ENCODE measurements at places on chromosomes 12 and 14.

DNA sequence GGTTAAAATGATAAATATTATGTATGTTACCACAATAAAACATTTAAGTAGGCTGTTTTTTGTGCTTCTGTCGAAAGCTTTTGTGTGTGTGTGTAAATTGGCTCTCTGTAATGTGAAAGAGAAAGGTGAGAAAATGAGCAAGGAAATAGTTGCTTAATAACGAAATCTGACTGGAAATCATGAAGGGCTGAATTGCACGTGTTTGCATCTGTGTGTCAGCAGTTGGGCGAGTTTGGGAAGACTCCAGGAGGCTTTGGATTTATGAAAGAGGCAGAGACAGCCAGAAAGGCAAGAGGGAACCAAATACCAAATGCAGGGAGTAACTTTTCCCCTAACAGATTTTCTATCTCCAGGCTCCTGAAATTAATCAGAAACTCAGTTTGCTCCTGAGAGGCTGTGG lies 47.2 kb upstream of the PLEKHG3 start:
- no peak overlapping the region for H3K27ac ChIP-seq
- H3K4me1 ChIP-seq: peaks cover 9% of the 10 kb centered on the region
- no peak for DNase-seq
- H3K27me3 ChIP-seq: no peaks in the 10 kb centered on the region
- H3K36me3 ChIP-seq: no peaks in the 10 kb centered on the region

DNA sequence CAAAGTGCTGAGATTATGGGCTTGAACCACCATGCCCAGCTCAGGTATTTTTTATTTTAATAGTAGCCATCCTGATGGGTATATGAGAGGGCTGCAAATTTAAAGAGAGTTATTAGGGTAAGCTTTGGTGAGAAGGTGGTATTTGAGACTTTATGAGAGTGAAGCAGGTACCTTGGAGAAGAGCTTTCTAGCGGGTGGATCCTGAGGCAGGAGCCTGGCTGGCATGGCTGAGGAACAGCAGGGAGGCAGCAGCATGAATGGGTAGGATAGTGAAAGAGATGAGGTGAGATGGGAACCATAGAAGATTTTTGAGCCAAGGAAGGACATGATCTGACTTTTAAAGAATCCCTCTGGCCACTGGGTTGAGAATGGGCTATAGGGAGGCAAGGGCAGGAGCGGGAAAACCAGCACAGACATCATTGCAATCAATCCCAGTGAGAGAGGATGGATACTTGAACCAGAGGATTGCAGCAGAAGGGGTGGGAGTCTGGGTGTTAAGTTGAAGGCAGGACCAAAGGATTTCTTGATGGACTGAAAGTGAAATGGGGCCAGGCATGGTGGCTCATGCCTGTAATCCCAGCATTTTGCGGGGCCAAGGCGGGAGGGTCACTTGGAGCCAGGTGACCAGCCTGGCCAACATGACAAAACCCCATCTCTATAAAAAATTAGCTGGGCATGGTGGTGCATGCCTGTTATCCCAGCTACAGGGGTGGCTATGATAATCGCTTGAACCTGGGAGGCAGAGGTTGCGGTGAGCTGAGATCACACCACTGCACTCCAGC lies 5.7 kb downstream of the SVOP start:
- H3K27me3 ChIP-seq: no peaks in the 10 kb centered on the region
- no peaks in the 10 kb centered on the region for H3K4me1 ChIP-seq
- H3K4me3 ChIP-seq: no peak overlapping the region
- no peak overlapping the region for H3K27ac ChIP-seq

DNA sequence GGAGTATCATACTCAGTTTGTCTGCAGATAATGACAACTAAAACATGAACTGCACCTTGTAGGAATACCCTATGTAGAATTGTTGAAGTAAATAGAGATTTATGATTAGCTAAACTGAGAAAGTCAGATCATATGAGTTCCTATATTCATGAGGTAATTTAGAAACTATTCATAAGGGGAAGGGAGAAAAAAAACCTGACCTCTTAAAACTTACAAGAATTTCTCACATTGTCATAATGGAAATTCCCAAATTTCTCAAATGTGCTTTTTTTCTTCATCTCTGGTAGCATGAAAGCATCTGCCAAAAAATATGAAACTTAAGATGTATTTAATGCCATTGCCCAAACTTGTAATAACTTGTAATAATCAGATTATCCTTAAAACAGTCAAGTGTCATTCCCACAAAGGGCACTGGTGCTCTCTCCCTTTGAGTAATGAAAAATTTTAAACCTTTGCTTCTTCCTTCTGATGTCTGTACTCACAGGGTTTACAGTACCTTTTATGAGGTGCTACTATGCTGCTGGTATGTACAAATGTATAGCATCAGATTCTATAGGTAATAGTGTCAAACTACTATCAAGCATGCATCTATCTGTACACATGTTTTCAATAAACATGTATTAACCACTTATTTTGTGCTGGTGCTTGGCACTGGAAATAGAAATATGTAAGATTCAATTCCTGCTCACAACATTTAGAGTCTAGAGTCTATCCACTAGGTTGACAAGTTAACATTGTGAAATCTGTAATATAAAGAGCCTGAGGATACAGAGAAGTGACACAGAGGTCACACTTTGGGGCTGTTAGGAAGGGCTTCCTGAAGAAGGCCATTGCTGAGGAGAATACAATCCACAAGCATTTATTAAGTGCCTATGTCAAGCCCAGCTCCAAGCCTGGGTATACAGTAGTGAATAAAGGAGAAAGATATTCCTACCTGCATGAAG lies 17.4 kb upstream of the DRAM1 start:
- no peaks in the 10 kb centered on the region for H3K36me3 ChIP-seq
- DNase-seq: no peak
- no peak overlapping the region for H3K27ac ChIP-seq
- no peaks in the 10 kb centered on the region for H3K4me1 ChIP-seq
- H3K4me3 ChIP-seq: no peak overlapping the region

DNA sequence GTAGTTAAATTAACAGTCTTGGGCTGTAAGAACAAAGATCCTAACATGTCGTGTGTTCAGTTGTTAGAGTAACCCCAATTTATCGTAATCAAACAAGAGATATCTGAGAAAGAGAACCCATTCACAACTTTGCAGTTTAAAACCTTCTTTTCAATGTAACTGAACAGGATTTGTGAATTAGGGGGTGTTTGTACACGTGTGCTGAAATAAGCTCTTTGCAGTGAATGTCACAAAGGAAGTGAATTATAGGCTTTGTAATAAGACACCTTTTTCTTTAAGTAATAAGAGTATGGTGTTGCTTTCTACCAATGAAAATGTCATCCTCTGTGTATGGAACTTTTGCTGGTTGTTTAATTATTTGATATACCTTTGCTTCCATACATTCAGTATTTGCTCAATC lies 114.0 kb downstream of the ALX1 start:
- DNase-seq: no peak
- no peaks in the 10 kb centered on the region for H3K4me1 ChIP-seq
- H3K27ac ChIP-seq: no peak overlapping the region
- no peak overlapping the region for H3K4me3 ChIP-seq
- no peaks in the 10 kb centered on the region for H3K36me3 ChIP-seq

DNA sequence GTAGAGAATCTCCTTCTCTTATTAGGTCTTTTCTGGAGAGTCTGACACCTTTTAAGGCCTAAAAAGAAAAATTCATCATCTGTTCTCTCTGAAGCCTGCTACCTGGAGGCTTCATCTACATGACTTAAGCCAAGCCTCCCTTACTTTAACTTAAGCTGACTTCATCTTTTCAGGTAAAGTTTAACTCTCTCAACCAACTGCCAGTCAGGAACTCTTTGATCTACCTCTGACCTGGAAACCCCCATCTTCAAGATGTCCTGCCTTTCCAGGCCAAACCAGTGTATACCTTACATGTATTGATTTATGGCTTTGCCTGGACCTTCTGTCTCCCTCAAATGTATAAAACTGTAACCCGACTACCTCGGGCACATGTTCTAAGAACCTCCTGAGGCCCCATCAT lies 17.5 kb downstream of the GSTZ1 start:
- H3K36me3 ChIP-seq: peaks cover 24% of the 10 kb centered on the region
- DNase-seq: no peak
- H3K27me3 ChIP-seq: no peaks in the 10 kb centered on the region
- H3K27ac ChIP-seq: no peak overlapping the region

- peaks cover 8% of the 10 kb centered on the region for H3K36me3 ChIP-seq
- no peak overlapping the region for H3K4me3 ChIP-seq
- H3K4me1 ChIP-seq: peaks cover 10% of the 10 kb centered on the region
- no peak overlapping the region for H3K27ac ChIP-seq
- no peaks in the 10 kb centered on the region for H3K27me3 ChIP-seq
These were observed 2.3 kb upstream of the MDM2 start for GRCh38 chr12:68805592-68806120.

- H3K4me3 ChIP-seq: no peak overlapping the region
- no peak for DNase-seq
- H3K36me3 ChIP-seq: no peaks in the 10 kb centered on the region
- no peaks in the 10 kb centered on the region for H3K27me3 ChIP-seq
These were observed 27.1 kb downstream of the PLEKHG7 start for GRCh38 chr12:92729773-92730305.

DNA sequence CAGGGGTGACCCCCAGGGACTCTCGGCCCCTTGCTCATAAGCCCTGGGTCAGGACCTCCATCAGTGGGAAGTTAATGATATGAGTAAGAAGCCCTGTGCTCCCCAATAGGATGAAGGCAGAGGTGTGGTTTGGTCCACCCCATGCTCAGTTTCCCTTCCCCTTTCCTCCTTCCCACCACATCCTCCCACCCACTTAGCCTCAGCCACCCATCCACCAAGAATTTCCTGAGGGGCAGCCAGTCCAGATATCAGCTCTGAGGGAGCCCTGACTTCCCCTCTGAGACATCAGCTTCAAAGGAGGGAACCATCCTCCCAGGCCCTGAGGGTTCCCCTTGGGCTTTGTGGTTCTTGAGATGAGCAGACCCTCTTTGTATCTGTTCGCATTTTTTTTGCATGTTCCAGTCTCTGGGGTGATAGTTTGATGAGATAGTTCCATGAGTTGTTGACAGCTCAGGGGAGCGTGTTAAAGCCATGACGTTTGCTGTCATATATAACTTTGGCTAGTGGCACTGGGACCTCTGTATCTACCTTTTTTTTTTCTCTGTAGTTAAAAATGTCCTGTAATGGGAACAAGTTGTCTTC lies 71.2 kb downstream of the LGMN start:
- peak overlapping the region; percentile 55 for H3K27ac ChIP-seq
- H3K4me3 ChIP-seq: no peak overlapping the region
- H3K36me3 ChIP-seq: peaks cover 66% of the 10 kb centered on the region

DNA sequence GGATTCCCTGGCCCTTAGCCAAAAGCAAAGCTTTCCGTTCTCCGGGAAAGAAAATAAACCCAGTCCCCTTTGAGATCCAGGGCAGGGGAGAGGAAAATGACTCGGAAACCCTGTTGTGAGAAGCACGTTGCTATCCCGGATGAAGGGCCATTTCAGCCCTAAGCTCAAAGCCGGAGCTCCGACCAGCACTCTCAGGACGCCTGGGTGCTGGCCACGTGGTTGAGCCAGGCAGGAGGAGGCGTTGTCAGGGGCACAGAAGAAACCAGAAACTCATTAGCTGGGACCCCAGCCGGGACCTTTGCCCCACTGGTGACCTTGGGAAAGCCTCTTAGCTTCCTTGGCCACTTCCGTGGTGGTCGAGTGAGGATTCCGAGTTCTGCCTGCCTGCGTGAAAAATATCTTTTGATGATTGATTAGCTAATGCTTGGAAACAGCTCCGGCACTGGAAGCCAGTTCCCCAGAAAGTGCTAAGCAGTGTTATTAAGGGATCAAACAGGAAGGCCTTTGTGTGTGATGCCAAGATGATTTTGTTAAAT lies 57.6 kb upstream of the FZD10 start:
- H3K27me3 ChIP-seq: no peaks in the 10 kb centered on the region
- H3K4me3 ChIP-seq: no peak overlapping the region
- H3K36me3 ChIP-seq: no peaks in the 10 kb centered on the region
- H3K4me1 ChIP-seq: no peaks in the 10 kb centered on the region
- no peak overlapping the region for H3K27ac ChIP-seq

- no peaks in the 10 kb centered on the region for H3K4me1 ChIP-seq
- no peak overlapping the region for H3K27ac ChIP-seq
- no peak overlapping the region for H3K4me3 ChIP-seq
- no peaks in the 10 kb centered on the region for H3K27me3 ChIP-seq
- no peak for DNase-seq
These were observed 56.7 kb downstream of the DCAF5 start for GRCh38 chr14:69096246-69096645.

GRCh38 chr14:105205673-105206208 lies 24.6 kb upstream of the NUDT14 start:
- no peak overlapping the region for H3K4me3 ChIP-seq
- peaks cover 6% of the 10 kb centered on the region for H3K36me3 ChIP-seq
- H3K4me1 ChIP-seq: peaks cover 33% of the 10 kb centered on the region
- no peak overlapping the region for H3K27ac ChIP-seq
- no peak for DNase-seq
- H3K27me3 ChIP-seq: peaks cover 2% of the 10 kb centered on the region

DNA sequence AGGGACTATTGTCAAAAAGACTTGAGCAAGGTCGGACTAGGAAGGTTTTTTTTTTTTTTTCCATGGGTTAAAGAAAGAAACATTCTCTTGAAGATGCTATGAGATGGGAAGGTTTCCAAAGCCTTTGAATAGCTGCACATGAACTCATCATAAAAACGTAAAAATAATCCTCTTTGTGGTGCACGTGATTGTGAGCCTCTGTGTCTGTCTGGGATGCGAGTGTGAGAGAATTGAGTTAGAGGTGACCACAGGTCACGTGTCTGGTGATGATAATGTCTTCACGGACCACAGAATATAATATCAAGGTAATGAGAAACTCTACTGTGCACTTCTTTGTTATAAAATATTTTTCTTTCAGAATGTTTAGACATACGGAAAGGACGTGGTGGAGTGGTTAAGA lies 24.3 kb upstream of the ADGRD1 start:
- DNase-seq: no peak
- H3K4me1 ChIP-seq: no peaks in the 10 kb centered on the region
- H3K36me3 ChIP-seq: no peaks in the 10 kb centered on the region

GRCh38 chr12:102197789-102198188 lies at the start of gene PMCH:
Gene PMCH, minus strand, starts transcription at chr12:102197833. Its CDS starts 63 bp downstream, at chr12:102197770.
- H3K27me3 ChIP-seq: no peaks in the 10 kb centered on the region
- H3K27ac ChIP-seq: no peak within 1 kb of the TSS
- DNase-seq: no peak
- H3K4me3 ChIP-seq: no peak within 1 kb of the TSS

DNA sequence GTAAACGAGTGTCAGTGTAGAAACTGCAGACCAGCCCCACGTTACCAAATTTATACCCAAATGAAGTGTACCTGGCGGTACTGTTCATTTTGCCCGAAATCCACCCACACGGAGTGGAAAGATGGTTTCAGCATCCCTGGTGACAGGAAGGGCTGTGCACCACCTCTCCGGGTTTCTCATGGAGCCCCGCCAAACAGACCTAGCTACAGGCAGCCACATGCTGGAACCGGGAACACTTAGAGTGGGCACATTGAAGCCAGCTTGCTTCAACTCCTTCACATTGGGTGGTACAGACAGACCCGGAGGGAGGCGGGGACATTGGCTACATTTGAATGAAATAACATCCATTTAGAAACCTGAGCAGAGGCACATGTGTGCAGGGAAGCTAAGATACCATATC lies 84.4 kb downstream of the PPP2R5C start:
- peaks cover 69% of the 10 kb centered on the region for H3K4me1 ChIP-seq
- no peak overlapping the region for H3K4me3 ChIP-seq
- no peak overlapping the region for H3K27ac ChIP-seq
- DNase-seq: no peak
- no peaks in the 10 kb centered on the region for H3K27me3 ChIP-seq
- peaks cover 15% of the 10 kb centered on the region for H3K36me3 ChIP-seq

- no peak for DNase-seq
- H3K27me3 ChIP-seq: no peaks in the 10 kb centered on the region
- H3K27ac ChIP-seq: no peak overlapping the region
- H3K4me3 ChIP-seq: no peak overlapping the region
These were observed 229.2 kb downstream of the NRXN3 start for GRCh38 chr14:78399316-78399889.

GRCh38 chr12:102631274-102631673 lies 150.9 kb upstream of the IGF1 start:
- no peaks in the 10 kb centered on the region for H3K4me1 ChIP-seq
- no peaks in the 10 kb centered on the region for H3K27me3 ChIP-seq
- H3K4me3 ChIP-seq: no peak overlapping the region
